ENCODE measurements at places on chromosomes 4 and X. TPM values are rescaled to one million over a fixed set of nuclear protein-coding genes. Genes with fewer than 3 reads are reported as not detected.

UGT2B10 gene
- total RNA-seq = not detected

HEPH gene
- not detected for total RNA-seq

ARSJ gene
- 1.5 TPM for total RNA-seq

GRCh38 chr4:184889666-184890335, 64.0 kb upstream of the ACSL1 start:
- H3K36me3 ChIP-seq = no peaks in the 10 kb centered on the region
- no peak overlapping the region for H3K27ac ChIP-seq
- DNase-seq = no peak
- no peaks in the 10 kb centered on the region for H3K4me1 ChIP-seq

DNA sequence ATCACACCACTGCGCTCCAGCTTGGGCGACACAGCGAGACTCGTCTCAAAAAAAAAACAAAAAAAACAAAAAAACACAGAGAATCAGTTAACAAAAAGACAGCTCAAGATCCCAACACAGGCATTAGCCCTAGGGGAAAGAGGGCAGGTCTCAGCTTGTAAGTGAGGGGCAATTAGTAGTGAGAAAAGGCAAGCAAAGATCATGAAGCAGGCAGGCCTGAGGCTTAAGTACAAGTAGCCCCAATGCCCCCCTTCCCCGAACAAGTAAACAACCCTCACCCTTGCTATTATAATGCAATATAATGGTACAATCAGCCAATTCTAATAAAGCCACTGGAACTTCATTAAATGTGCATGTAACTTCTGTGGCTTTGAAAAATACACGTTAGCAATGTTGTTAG, 17.0 kb downstream of the ADGRA3 start:
- no peak overlapping the region for H3K4me3 ChIP-seq
- H3K4me1 ChIP-seq = no peaks in the 10 kb centered on the region
- no peak overlapping the region for H3K27ac ChIP-seq
- H3K27me3 ChIP-seq = no peaks in the 10 kb centered on the region
- no peak for DNase-seq
- no peaks in the 10 kb centered on the region for H3K36me3 ChIP-seq

RIPPLY1 gene
- not detected for total RNA-seq

DNA sequence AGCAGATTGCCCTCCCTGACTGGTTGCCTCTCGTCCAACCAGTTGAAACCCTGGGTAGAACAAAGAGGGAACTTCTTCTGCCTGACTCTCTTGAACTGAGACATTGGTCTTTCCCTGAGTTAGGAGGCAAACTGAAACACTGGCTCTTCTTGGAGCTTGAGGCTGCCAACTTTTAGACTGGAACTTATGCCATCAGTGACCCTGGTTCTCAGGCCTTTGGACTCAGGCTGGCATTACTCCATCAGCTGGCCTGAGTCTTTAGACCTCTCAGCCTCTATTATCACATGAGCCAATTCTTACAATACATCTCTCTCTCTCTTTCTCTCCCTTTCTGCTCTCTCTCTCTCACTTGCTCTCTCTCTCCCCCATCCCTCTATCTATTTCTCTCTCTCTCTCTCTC, 86.4 kb downstream of the EMCN start:
- H3K27me3 ChIP-seq = no peaks in the 10 kb centered on the region
- H3K4me3 ChIP-seq = no peak overlapping the region
- H3K4me1 ChIP-seq = no peaks in the 10 kb centered on the region
- DNase-seq = no peak
- H3K27ac ChIP-seq = no peak overlapping the region
- H3K36me3 ChIP-seq = no peaks in the 10 kb centered on the region

PRDM5 gene
- not detected for total RNA-seq

- no peak overlapping the region for H3K4me3 ChIP-seq
- H3K27me3 ChIP-seq = no peaks in the 10 kb centered on the region
- H3K27ac ChIP-seq = peak overlapping the region; percentile 32
- no peak for DNase-seq
- peaks cover 32% of the 10 kb centered on the region for H3K4me1 ChIP-seq
Measured at GRCh38 chrX:37754516-37754915, 25.3 kb upstream of the CYBB start.

GLRA3 gene
- total RNA-seq = not detected
